Adrenal gland (tissue), 19 donors: ENCODE measurements at places on chromosomes 1 and 21.

DNA sequence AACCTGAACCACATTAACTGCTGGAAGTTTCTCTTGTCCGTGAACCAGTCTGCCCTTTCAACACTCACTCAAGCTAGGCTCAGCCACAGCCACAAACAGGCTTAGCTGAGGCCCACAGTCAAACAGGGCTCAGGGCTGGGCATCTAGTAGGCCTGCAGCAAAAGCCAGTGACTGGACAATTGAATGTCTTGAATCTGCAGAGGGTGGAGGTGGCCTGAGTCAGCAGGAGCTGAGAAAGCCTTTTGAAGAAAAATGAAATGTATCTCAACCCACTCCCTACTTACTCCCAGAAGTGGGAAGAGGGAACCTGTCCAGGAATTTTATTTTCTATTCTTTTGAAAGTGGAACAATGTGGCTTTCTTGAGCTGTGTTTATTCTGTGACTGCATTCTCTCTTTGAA, 95.4 kb downstream of the PTPRU start:
- DNase-seq = no peak

- no peak for DNase-seq
These were observed 77.9 kb upstream of the ZBTB18 start for GRCh38 chr1:243973169-243973568.

- no peak for DNase-seq
These were observed 61.6 kb downstream of the SMYD3 start for GRCh38 chr1:246445503-246445902.

- DNase-seq = no peak
These were observed 5.7 kb downstream of the TGFB2 start for GRCh38 chr1:218350801-218351266.

- no peak for DNase-seq
These were observed 56.0 kb upstream of the COX20 start for GRCh38 chr1:244779410-244779809.

DNA sequence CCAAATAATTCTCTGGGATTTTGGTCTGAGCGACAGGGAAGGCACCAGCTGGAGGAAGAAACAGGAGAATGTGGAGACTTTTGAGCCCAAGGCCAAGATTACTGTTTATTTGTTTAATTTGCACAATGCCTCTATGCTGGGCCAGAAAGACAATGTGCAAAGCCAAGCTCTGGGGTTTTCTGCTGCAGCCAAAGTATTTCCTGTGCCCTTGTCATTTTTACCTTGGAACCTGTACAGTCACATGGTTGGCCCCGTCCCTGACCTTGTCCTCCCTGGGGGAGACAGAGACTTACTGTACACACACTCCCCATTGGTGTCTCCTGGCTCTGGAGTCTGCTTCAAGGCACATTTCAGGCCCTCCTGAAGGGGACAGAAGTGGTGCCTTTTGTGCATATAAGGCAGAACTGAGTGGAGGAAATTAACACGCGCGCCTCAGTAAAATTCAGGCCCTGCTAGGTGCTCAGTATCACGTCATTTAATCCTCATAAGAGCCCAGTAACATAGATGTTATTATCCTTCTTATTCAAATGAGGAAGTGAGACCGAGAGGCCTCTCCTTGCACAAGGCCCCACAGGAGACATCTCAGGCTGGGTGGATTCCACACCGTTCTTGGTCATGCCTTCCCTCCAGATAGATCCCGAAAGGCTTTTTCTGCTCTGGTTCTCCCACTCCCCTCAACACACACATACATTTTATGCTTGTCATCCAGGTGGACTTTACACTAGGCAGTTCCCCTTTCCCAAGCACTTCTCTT, 21.1 kb downstream of the C1orf115 start:
- no peak for DNase-seq

GRCh38 chr1:59004755-59005154, 220.9 kb upstream of the JUN start:
- DNase-seq = no peak

- no peak for DNase-seq
These were observed 104.8 kb downstream of the SLC45A1 start for GRCh38 chr1:8422510-8423268.

- no peak for DNase-seq
These were observed at the start of gene KPRP for GRCh38 chr1:152757747-152758146. Gene KPRP, plus strand, starts transcription at chr1:152758025. Its CDS starts 1,564 bp downstream, at chr1:152759589.

DNA sequence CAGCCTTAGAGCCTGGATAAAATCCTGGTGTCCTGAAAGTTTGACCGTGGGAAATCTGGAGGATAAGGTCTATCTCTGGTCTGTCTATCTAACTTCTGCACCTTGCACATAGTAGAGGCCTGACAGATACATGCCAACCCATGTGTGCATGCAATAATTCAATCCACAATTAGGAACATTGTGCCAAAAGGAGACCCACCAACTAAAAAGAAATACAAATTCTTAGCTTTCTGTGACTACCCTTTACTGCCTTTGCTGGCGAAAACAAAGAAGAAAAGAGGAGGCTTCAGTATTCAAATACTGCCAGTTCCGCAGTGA, 381 bp upstream of the KLHL20 start:
- DNase-seq = no peak

GRCh38 chr1:74430342-74430934, 82.0 kb downstream of the LRRC53 start:
- DNase-seq = no peak

- DNase-seq = no peak
These were observed 90.6 kb downstream of the ST3GAL3 start for GRCh38 chr1:43797891-43798290.

DNA sequence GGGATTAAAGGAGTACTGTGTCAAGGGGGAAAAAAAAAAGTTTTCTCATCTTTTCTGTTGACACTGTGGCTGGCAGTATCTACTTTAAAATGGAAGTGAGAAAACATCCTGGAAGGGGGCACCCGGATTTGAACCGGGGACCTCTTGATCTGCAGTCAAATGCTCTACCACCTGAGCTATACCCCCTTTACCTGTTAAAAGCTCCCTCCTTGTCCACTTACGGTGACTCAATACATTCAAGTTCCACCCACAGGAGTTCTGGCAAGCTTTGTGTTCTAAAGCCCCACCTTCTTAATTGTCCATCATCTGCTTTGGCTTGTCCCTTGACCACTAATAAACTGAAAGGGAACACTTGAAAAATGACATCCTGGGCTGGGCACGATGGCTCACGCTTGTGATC, 68.2 kb downstream of the FNBP1L start:
- DNase-seq = no peak

DNA sequence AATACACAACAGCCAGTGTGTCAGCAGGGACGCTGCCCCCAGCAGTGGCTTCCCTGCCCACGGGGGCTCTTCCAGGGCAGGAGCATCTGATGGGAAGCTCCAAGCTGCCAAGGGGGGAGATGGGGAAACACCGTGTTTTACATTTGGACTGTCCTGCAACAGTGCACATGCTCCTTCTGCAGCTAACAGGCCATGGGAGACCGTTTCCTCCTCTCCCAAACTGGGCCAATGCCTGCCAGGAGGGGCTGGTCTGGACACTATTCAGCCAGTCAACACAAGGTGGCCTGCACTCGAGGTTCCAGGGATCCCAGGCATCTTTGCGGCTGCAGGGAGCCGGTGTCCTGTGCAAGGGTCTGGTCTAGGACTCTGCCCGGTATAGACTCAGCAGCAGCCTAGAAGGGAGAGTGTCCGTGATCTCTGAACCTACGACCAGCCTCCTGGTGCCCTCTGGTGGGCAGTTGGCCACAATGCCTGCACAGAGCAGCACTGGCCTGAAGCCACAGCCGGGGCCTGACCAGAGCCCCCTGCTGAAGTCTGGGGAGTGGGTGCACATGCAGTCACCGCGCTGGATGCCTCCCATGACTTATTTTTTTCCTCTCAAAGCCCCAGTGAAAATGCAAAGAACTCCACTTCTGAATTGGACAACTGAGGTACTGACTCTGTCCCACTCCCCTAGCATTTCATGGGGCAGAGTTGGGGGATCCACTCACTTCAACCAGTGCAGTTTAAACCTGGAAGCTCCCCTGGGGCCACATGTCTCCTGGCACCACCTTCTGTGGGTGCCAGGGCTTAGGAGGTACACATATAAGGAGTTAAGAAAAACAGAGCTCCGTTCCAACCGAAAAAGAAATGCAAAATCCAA, 33.3 kb downstream of the RCC2 start:
- peak; percentile 63 for DNase-seq

DNA sequence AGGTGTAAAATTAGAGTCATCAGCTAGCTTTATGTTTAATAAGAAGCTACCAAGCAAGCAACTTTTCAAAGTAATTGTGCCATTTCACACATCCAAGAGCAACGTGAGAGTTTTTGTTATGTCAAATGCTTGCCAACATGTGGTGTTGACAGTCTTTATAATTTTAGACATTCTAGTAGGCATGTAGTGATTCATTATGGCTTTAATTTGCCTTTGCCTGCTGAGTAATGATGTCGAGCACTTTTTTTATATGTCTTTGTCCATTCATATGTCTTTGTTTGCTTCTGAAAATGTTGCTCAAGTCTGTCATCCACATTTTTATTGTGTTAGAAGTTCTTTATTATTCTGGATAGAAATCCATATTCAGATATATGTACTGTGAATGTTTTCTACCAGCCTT, 21.4 kb upstream of the CHIT1 start:
- no peak for DNase-seq

DNA sequence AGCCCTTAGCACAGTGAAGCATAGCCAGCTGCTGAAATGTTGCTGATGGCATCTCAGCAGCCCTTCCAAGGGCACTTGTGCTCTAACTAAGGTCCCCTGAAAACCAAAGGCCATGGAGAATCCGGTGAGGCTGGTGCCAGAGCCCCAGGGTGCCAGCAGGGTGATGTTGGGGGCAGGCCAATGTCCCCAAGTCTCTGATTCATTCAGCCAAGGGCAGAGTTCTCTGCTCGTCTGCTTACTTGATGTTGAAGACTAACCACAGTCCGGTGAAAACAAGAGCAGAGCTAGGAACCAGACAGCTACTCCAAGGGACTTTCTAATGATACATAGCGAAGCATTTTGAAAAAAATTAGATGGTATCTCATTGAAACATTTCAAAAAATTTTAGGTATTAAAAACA, 149.8 kb downstream of the ZZZ3 start:
- DNase-seq = no peak

GRCh38 chr1:169483500-169483966, 2.2 kb downstream of the SLC19A2 start:
- peak; percentile 78 for DNase-seq

- no peak for DNase-seq
These were observed 5.6 kb upstream of the YBX1 start for GRCh38 chr1:42676534-42677087.

DNA sequence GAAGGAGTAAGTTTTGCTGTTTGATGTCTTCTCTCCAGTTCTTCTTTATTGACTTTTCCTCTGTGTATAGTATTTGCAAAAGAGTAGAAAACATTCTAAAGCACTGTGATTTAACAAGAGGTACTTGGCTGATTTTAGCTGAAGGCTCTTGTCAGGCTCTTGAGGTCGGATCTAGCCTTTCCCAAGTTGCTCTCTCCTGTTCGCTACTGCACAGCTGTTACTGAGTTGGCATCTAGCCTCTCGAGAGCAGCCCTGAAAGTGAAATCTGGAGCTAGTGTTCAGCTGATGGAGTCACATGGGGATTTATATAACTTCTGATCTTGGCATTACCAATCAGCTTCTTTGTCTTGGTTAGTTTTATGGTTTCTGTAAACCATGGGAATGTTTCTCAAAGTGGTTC, 193.1 kb downstream of the RYR2 start:
- no peak for DNase-seq

DNA sequence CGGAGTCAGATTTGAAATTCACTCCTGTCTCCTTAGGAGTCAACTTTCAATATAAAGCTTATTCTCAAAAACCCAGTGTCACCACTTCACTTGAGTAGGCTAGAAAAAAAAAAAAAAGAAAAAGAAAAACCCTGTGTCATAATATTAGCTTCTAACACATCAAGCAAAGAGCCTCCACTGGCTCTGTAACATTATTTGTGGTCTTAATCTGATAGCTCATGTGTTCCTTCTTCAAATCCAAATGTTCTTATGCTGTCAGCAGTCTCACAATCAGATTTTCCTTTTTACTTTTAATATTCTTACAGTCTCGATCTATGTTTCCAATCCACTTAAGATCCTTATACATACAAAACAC, 26.1 kb upstream of the PSMG1 start:
- no peak for DNase-seq

GRCh38 chr1:19372136-19372514, 60.0 kb downstream of the SLC66A1 start:
- DNase-seq = no peak

DNA sequence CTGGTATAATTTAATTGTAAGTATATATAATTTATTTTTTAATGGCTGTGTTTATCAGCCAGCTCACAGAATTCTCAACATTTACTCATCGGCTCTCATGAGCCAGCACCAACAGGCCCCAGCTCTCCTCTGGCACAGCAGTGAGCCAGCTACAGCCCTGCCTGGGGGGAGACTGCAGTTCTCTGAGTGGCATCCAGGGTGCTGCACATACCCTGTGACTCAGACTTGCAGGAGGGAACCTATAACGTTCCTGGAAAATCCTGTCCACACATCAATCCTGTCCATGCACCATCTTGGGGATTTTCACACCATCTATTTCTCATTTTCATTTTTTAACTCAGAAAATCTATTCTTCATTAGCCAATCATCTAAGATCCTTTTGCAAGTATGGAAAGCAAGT, 36.5 kb downstream of the FHAD1 start:
- peak; percentile 69 for DNase-seq

GRCh38 chr1:176382163-176382562, 80.8 kb upstream of the PAPPA2 start:
- DNase-seq = no peak

DNA sequence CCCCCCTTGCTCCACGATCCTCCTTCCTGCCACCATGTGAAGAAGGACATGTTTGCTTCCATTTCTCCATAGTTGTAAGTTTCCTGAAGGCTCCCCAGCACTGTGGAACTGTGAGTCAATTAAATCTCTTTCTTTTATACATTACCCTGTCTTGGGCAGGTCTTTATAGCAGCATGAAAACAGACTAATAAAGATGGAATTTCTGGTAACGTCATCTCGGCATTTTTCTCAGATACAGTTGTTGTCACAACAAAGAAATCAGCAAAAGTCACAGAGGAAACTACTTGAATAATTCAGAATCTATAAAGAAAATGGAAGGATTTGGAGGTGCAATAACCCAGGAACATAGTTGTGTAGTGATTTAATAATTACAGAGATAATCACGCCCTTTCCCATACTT, 4.4 kb downstream of the APCS start:
- no peak for DNase-seq

GRCh38 chr1:43270421-43271095, 775 bp downstream of the TMEM125 start:
- peak; percentile 14 for DNase-seq
